NCI-H1436 treated with DMSO at 0.1 percent for 48 hours (cell line): ENCODE measurements at places on chromosomes 16 and 17.

GRCh38 chr16:14013145-14013570, 58.0 kb upstream of the MRTFB start:
- no peak for DNase-seq

- DNase-seq = no peak
These were observed 72.8 kb upstream of the BRD7 start for GRCh38 chr16:50441486-50442157.

DNA sequence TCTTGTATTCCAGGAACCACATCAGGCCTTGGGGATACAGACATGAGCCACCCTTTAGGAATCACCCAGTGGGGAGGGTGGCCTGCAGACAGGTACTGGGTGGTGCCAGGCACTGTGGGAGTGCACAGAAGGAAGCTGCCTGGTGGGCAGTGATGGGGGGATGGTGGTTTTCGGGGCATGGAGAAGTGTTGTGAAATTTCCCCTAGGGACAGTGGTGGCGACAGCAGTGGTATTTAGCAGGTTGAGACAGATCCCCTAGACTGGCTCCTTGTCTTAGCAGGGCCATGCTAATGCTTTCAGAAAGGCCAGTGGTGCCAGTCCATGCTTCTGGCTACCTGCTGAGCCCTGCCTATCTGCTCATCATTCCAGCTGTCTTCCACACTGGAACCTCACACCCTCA, 129.6 kb downstream of the SPACA3 start:
- no peak for DNase-seq

DNA sequence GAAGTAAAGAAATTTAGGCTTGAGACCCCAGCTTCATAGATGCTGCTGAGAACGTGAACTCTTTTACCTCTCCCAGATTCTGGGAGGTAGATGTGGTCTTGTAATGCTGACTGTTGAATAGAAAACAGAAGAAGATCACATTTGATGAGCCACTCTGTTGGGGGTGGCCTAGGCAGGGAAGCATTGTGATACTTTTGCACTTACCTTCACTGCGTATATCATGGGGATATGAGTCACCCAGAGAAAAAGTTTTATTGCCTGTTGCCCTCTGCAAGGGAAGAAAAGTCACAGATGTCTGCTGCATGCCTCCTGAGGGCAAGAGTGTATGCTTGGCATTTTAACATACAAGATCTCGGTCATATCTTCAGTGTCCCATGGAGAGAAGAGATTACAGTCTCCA, 365.4 kb downstream of the SNX29 start:
- DNase-seq = no peak

DNA sequence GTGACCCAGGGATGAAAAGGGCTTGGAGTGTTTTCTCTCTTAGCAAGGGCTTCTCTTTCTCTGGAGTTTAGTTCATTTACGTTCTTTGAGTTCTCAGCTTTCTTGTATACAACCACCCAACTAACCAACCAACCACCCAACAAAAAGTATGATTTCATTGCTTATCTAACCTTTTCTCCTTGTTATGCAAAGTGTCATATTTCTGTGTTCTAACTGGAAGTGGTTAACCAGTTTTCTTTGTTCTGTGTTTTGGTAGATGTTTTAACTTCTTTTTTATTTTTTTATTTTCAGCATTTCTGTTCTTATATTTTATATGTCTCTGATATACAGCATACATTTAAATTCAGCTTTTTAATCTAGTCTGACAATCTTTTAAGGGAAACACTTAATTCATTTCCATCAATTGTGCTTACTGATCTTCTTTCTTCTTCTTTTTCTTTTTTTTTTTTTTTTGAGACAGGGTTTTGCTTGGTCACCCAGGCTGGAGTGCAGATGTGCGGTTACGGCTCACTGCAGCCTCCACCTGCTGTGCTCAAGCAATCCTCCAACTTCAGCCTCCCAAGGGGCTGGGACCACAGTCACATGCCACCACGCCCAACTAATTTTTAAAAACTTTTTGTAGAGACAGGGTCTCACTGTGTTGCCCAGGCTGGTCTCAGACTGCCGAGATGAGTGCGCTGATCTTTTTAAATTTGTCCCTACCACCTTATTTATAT, 29.6 kb downstream of the NLK start:
- DNase-seq = no peak

DNA sequence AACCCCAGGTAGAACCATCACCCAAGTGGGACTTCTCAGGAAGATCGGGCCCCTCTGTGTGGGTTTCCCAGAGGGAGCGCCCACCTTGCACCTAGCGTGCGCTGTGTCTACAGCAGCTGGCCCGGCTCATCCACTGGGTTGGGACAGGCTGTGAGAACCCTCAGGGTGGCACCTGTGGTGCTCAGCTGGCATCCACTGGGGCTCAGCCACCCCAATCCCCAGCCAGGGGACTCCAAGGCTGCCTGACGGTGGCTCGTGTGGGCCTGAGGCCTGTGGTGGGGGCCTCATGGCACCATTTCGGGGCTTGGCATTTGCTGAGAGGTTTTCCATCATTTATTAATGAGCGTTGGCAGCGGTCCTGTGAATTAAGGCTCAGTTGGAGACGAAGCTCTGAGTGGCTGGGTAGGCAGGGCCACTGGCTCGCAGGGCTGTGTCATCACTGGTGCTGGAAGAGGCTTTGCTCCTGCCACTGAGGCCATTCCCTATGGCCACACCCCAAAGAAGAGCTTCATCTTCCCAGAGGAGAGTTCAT, 28.5 kb downstream of the CACNG4 start:
- DNase-seq = no peak

- no peak for DNase-seq
These were observed 7.4 kb downstream of the RAD51C start for GRCh38 chr17:58699771-58700170.

DNA sequence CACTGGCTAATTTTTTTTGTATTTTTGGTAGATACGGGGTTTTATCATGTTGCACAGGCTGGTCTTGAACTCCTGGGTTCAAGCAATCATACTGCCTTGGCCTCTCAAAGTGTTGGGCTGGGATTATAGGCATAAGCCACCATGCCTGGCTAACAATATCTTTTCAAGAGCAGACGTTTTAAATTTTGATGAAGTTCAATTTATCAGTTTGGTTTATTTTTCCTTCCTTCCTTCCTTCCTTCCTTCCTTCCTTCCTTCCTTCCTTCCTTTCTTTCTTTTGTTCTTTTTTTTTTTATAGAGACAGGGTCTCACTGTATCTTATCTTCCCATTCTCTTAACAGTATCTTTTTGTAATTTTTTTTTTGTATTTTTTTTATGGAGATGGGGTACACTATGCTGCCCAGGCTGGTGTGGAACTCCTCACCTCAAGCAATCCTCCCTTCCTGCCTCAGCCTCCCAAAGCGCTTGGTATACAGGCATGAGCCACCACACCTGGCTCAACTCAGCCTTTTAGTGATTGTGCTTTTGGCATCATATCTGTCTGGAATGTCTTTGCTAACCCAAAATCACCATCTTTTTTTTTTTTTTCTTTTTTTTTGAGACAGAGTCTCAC, 13.6 kb upstream of the GIP start:
- no peak for DNase-seq

DNA sequence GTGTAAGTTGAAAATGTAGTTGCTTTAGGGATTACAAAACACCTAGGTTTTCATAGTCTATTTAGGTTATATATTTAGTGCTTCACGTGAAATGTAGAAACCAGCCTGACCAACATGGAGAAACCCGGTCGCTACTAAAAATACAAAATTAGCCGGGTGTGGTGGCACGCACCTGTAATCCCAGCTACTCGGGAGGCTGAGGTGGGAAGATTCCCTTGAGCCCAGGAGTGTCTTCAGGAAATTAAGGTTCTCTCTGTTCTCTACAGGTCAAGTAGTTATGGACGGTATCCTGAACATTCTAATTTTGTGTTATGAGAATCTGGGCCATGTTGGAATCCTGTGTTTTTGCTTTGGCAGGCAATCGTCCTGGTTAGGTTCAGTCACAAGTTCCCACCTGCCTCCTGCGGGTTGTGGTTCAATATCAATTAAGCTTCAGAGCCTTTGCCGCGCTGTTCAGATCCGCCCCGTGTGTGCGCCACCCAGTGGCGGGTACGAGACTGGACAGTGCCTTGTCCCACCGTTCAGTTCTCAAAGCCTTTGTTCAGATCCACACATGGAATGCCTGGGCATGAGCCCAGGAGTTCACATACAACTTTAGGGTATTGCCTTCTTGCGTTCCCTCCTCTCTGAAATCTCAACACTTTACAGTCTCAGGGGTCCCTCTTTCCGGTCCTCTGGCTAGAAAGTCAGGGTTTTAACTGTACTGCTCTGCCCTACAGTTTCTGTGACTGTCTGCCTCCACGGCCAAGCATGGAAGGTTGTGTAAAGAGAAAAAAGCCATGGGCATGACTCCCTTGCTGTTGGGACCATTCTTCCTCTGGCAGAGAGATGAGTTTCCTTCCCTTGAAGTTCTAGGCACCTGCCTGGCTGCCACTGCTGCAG, 41.7 kb downstream of the HEATR6 start:
- peak; percentile 72 for DNase-seq

GRCh38 chr16:85399583-85400284, 213.4 kb upstream of the GSE1 start:
- no peak for DNase-seq

GRCh38 chr17:61856035-61856434, 7.3 kb downstream of the BRIP1 start:
- DNase-seq = no peak

GRCh38 chr16:1938316-1938715, 4.7 kb downstream of the MSRB1 start:
- DNase-seq = no peak

DNA sequence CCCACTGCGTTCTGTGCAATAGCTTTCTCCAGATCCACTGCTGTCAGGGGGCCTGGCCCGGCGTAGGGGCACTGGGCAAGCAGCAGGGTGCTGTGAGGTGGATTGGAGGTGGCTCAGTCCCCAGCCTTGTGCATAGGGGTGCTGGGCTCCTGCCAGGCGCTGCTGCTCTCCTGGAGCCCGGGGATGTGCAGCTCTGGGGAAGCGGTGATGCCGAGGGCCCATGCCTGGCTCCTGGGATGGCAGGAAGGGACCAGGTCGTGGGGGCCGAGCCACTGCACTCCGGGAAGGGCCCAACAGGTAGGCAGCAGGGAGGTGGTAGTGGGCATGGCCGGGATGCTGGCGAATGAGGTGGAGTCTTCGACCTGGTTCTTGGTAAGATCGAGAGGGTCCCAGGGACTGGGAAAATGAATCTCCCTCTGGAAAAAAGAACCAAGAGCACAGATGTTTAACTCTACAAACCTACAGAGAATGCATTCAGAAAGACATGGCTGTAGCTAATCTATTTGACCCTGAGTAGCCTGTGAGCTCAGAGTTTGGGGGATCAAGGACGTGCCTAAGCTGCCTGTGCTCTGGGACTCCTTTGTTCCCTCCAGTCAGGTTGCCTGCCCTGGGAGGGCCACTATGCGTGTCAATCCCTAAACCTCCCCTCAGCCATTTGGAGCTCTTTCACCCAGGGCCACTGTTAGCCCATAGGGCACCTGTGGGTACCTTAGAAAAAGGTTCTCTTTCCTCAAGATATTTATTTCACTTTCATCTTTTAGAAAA, 6.6 kb upstream of the SUPT4H1 start:
- DNase-seq = no peak

DNA sequence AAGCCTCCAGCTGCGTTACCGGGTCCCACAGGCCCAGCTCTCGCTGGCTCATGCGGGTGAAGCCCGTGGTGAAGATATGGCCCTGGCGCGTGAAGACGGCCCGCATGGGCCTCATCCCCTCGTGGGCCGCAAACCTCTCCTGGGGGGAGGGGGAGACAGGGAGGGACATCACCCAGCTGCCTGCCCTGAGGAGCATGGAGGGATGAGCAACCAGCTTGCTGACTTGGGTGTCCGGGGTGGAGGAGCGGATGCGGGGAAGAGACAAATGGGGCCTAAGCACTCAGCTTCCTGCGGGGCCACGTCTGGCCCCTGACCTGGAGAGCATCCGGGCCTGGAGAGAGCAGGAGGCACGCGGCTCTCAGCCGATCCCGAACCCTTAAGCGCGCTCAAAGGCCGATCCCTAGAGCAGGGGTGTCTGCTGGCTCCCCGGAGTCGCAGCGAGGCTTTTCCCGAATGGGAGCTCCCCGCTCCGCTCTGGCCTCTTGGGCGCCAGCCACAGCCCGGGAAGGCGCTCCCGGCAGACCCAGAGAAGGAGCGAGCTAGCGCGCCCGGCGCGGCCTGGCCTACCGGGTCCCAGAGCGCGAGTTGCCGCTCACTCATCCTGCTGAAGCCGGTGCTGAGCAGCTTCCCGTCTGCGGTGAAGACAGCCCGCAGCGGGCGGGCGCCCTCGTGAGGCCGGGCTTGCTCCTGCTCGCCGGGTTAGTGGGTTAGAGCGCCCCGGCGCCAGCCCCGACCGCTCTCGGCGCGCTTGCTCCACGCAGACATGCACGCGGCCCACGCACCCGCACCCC, 5.0 kb downstream of the CORO6 start:
- peak; percentile 51 for DNase-seq

DNA sequence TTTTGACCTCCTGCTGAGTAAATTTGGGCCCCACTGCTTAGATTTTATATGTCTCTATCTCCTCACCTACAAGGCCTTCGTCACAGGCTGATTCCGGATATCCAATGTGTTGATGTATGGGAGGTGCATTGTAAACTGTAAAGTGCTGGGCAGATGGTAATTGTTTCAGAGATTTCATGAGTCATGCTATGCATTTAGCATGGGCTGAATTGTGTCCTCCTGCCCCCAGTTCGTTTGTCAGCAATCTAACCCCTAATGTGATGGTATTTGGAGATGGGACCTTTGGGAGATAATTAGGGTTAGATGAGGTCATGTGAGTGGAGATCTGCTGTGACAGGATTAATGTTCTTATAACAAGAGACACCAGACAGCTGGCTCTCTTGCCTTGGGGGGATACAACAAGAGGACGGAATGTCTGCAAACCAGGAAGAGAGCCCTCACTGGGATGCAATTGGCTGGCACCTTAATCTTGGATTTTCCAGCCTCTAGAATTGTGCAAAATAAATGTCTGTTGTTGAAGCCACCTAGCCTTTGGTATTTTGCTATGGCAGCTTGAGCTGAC, 101.8 kb upstream of the NLRP1 start:
- DNase-seq = no peak

DNA sequence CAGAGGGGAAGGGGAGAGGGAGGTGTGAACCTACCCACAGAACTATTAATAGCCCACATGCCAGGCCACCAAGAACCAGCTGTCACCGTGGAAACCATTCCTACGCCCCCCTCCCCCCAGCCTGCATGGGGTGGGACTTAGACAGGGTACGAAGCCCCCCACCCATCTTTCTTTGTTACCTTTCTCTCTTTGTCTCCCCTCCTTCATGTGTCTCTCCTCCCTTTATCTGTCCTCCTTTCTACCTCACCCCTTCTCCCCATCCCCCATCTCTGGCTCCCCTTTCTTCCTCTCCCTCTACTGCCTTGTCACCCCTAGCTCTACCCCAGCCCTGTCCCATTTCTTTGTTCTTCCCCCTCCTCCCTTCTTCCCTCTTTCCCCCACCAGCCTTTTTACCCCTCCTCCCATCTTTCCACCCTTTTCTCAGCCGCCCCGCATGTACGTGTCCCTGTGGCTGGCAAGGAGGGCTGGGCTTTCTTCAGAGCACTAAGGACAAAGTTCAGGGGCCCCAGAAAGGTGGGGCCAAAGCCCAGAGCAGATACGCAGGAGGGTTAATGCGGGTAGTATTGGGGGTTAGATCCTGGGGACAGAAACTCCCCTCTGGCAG, 8.0 kb downstream of the THRA start:
- DNase-seq = no peak

- no peak for DNase-seq
These were observed 28.1 kb downstream of the TMEM238L start for GRCh38 chr17:10775740-10776356.
